ENCODE measurements at places on chromosomes 1 and 21.
A peak's percentile ranks its signal among the peaks of the same experiment; 100 is the strongest.

DNA sequence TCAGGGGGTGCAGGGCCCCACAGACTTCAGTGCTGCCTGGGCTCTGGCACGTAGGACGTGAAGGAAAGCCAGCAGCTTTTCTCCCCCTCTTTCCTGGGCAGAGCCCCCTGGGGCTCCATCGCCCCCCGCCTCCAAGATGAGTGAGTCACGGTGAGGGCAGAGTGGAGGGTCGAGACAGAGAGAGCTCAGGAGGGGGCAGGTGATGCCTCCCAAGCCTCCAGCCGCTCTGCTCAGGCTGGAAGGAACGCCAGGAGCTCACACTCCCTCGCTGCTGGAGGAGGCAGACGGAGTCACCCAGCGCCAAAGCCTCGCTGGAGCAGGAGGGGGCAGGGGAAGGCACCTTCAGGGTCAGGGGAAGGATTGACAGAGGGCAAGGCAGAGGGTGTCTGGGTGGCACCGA, 119.5 kb downstream of the CASZ1 start:
- no peak for DNase-seq

DNA sequence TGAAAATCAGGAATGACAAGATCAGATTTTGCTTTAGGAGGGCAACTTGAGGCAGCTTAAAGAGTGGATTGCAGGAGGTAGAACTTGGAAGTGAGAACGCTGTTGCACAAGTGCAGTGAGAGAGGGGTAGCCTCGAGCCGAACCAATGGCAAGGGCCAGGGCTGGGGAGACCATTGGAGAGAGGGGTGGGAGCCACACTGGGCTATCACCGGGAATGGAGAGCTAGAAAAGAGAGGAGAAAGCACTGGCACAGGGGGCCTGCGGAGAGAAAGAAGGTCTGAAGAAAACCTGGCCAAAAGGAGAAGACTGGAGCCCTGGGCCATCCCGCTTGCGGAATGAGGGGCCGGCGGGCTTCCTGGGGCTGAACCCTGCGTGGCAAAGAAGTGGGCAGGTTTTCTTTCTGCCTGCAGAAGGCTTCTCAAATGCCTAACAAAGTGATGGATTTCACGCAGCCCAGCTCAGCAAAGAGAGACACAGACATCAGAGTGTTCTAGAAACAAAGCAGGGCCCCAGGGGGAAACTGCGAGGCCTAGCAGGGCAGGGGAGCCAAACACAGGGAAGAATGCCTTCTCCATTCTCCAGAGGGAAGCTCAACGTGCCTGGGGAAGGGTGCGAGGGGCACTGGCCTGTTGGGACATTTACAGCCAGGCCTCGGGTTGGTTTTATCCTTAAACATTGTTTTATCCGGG, 1.2 kb upstream of the SLC37A1 start:
- DNase-seq = no peak

- no peak for DNase-seq
Measured at GRCh38 chr1:109763646-109764415, at the start of gene EPS8L3. Gene EPS8L3, minus strand, starts transcription at chr1:109763923. Its CDS starts 2,174 bp downstream, at chr1:109761749.

GRCh38 chr1:16888860-16889816, 6.6 kb upstream of the RNU1-2 start:
- DNase-seq = peak; percentile 91

GRCh38 chr1:218242171-218242570, 42.9 kb upstream of the RRP15 start:
- no peak for DNase-seq

GRCh38 chr1:223853748-223854147, 8.0 kb upstream of the TP53BP2 start:
- DNase-seq = no peak

GRCh38 chr1:68815632-68816031, 318.8 kb upstream of the DEPDC1 start:
- DNase-seq = no peak

DNA sequence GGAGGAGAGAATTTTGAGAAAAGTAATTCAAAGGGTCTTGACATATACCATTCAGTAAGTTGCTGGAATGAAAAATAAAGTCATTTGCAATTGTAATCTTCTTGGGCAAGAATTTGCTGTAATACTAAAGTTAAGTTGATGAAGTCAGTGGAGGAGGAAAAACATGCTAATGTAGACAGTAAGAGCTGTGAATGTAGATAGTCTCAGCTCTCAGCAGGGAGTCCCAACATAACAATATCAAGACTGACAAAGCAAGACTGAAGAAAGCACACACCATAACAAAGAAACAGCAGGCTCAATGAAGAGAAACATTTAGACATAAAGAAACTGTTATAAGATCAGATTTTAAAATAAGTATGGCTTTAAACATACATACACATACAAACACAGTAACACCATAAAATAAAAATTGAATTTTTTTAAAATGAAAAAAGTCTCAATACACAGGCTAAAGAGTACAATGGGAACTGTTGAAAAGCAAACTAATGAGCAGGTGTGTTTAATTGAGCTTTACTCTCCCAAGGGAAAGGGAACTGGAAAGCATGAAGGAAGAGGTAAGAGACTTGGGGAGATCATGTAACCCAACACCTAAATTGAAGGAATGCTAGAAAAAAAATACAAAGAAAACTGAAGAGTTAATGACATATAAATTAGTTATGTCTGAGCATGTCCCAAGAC, 336.3 kb upstream of the NCAM2 start:
- no peak for DNase-seq

- no peak for DNase-seq
Measured at GRCh38 chr1:14027099-14027498, 327.1 kb downstream of the PRDM2 start.

DNA sequence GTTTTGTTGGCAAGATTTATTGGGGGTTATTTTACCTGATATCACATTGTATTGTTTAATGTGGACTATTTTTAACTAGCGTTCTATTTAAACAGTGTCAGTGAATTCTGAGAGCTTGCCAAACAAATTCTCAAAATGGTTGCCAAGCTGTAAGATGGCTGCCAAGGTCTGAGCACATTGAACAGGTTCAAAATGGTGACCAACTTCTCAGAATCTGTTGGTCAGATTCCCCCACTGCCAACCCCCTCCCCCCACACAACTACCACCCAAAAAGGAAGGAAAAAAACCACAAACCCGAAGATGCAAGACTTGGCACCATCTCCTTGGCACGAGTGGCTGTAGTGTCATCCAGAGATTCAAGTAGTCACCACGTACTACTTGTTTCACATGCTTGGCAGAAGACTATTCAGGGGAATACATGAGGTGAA, 159.1 kb downstream of the NFIA start:
- no peak for DNase-seq

DNA sequence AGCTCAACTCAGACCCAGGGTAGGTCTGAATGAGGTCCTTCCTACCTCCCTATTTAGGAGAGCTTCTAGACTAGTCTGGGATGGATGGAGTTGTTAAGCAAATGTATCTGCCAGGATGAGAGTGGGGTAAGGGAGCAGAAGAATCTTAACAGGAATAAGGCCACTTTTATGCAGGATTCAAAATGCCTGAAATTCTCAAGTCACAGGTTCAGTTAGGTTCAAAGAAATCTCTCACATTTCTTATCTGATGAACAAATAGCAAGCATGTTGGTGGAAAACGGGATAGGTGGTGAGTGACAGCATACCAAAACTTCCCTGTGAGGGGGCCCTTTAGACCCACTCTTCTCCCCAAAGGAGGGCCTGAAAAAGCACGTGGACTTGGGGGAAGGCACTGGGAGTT, 3.0 kb downstream of the SLAMF9 start:
- no peak for DNase-seq

DNA sequence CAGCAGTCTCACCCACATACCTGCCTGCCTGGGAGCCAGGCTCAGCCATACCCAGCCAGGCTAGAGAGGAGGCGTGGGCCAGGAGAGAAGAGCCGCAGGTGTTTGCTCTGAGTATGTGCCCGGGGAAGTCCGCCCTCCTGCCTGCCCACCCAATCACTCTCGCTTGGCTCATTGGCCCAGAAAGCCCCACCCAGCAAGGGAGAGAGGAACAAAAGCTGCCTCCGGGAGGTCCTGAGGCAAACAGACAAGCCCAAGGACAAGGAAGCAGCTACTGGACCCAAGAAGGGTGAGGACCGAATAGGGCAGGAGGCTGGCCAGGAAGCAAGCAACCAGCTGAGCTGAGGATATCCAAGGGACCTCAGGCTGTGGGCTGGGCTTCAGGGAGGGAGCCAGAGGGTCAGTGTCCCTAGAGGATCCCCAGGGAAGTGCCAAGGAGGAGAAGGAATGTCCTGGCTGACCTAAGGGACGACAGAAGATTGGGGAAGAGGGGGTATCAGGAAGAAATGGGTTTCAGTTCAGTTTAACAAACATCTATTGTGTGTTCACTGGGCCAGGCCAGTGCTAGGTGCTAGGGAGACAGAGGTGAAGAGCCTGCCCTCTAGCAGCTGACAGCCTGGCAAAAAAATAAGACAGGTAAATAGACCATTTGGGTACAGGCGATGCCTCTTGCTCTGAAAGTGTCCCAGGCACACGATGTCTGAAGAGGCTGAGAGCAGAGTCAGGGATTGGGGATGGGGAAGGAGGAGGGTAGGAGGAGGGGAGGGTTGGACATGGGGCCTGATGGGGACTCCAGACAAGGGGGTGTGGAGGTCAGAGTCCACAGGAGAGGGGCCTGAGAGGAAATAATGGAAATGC, at the start of gene GJB4:
Gene GJB4, plus strand, starts transcription at position 238 of the 855 bp plus-strand sequence. CDS start 1,515 bp downstream, outside the sequence.
- DNase-seq = no peak

DNA sequence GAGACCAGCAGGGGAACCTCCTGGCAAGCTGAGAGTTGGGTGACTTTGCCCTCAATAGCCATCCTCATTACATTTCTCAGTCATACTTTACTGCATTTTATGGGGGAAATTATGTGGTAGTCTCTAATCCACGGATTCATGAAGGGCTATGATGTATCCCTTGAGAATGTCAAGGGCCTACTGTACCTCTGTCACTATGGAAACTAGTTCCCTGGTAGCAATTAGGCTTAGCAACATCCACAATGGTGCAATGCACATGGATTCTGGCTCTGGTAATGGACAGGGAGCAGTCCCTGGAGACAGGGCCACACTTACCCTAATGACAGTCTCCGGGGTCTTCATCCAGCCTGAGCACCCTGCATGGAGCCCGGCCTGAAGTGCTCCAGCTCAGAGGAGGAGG, 26.5 kb downstream of the LRRN2 start:
- no peak for DNase-seq

DNA sequence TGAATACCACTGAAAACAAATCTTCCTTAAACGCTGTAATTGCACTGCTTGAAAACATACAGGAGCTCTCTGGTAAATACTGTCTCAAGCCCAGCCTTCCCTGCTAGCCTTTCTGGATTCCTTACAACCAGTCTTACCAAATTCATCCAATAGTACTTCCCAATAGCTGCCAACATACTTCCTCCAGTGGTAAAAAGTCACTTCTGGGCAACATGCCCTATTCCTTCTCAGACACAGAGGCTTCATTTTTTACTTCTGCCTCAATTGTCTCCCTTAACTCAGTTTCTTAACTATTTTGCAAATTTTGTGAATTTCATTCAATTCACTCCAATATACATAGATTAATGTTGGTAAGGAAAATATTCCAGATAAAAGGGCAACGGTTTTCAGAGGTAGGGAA, 166.3 kb downstream of the TBX15 start:
- peak; percentile 17 for DNase-seq

- DNase-seq = no peak
Measured at GRCh38 chr1:16409536-16410152, 27.6 kb downstream of the SPATA21 start.

DNA sequence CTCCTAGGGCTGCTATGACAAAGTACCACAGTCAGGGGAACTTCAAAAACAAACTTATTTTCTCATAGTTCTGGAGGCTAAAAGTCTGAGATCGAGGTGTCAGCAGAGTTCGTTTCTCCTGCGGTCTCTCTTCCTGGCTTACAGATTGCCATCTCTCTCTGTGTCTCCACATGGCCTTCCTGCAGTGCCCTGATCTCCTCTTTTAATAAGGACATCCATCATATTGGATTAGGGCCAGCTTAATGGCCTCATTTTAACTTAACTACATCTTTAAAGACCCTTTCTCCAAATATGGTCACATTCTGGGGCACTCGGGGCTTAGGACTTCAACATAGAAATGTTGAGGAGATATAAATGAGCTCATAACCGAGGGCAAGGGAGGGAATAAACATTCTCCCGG, 12.2 kb downstream of the C1orf74 start:
- DNase-seq = no peak

DNA sequence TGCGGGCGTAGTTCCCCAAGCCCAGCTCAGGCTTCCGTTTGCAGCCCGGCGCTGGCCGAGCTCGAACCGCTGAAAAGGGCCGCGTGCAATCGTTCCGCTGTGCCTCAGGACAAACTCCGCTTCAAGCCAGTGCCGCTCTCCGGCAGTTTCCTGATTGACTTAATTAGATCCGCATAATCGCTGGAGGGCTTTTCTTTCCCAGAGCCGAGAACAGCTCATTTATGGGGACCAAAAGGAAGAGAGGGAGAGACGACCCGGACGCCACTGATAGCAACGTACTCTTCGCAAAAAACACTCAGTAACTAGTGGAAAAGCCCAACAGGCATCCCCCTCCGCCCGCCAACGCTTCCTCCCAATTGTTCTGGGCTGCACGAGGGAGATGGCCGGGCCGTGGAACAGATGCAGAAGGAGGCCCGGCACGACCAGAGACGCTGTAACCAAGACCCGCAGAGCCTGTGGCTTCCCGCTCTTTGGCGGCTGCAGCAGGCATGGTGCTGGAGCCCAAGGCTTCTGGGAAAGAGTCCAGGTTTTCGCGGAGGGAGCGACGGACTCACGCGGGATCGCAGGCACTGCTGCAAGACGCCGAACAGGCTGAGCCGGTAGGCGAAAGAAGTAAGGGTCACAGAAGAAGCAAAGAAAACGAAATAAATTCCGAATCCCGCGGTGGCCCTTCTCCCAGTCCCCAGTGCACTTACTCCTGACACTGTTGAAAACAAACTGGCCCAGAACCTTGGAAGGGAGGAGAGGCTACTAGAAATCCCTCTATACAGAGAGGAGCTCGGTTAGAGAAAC, 3.6 kb upstream of the FOXD2 start:
- peak; percentile 48 for DNase-seq

- peak; percentile 20 for DNase-seq
Measured at GRCh38 chr1:230335861-230336522, 90.1 kb downstream of the PGBD5 start.

- no peak for DNase-seq
Measured at GRCh38 chr1:84876353-84876752, 16.7 kb downstream of the LPAR3 start.

GRCh38 chr1:101995984-101996745, 561 bp downstream of the OLFM3 start:
- no peak for DNase-seq

- DNase-seq = no peak
Measured at GRCh38 chr1:79694241-79694640, 687.7 kb upstream of the ADGRL4 start.

GRCh38 chr1:34406833-34407539, 230.3 kb downstream of the C1orf94 start:
- DNase-seq = peak; percentile 70

DNA sequence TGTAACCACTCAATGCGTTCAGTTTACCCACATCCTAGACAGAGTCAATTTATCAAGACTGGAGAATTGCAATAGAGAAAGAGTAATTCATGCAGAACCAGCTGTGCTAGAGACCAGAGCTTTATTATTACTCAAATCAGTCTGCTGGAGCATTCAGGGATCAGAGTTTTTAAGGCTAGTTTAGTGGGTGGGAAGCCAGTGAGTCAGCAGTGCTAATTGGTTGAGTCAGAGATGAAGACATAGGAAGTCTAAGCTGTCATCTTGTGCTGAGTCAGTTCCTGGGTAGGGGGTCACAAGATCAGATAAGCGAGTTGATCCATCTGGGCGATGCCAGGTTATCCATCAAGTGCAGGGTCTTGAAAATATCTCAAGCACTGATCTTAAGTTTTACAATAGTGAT, 499.6 kb downstream of the MRPL39 start:
- DNase-seq = peak; percentile 91
